HTR-8/SVneo (cell line): ENCODE measurements at places on chromosomes 16 and 17.
A peak's percentile ranks its signal among the peaks of the same experiment; 100 is the strongest.

- no peak for DNase-seq
These were observed 18.4 kb upstream of the ITGA3 start for GRCh38 chr17:50037321-50038107.

GRCh38 chr17:40303708-40304551, 5.0 kb upstream of the RARA start:
- DNase-seq = no peak

GRCh38 chr16:50974438-50975036, 176.5 kb downstream of the SALL1 start:
- DNase-seq = no peak

DNA sequence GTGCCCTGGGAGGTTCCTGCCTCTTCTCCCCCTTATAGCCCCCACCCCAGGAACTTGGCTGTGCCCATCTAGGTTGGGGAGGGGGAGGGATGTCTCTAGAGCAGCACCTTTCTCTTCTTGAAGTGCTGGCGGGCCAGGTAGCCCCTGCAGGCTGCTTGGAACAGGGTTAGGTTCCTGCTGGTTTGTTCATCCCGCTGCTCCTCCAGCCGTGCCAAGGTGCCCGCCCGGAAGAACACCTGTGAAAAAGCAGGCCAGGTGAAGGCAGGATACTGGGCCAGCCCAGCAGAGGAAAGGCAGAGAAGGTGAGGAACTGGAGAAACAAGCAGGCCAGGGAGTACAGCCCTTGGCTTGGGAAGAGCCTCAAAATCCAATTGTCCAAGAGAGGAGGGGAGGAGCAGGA, 56.6 kb downstream of the PIPOX start:
- DNase-seq = no peak

GRCh38 chr17:80655608-80656007, 111.0 kb downstream of the RPTOR start:
- no peak for DNase-seq

- DNase-seq = no peak
These were observed 21.2 kb downstream of the CHMP6 start for GRCh38 chr17:81012574-81013447.

- no peak for DNase-seq
These were observed 8.7 kb downstream of the THRA start for GRCh38 chr17:40071313-40072039.

- no peak for DNase-seq
These were observed 9.1 kb downstream of the TEKT3 start for GRCh38 chr17:15332338-15332737.

GRCh38 chr17:27631411-27631760, 398 bp downstream of the LGALS9 start:
- DNase-seq = no peak

GRCh38 chr16:9874219-9874618, 308.0 kb downstream of the GRIN2A start:
- no peak for DNase-seq

DNA sequence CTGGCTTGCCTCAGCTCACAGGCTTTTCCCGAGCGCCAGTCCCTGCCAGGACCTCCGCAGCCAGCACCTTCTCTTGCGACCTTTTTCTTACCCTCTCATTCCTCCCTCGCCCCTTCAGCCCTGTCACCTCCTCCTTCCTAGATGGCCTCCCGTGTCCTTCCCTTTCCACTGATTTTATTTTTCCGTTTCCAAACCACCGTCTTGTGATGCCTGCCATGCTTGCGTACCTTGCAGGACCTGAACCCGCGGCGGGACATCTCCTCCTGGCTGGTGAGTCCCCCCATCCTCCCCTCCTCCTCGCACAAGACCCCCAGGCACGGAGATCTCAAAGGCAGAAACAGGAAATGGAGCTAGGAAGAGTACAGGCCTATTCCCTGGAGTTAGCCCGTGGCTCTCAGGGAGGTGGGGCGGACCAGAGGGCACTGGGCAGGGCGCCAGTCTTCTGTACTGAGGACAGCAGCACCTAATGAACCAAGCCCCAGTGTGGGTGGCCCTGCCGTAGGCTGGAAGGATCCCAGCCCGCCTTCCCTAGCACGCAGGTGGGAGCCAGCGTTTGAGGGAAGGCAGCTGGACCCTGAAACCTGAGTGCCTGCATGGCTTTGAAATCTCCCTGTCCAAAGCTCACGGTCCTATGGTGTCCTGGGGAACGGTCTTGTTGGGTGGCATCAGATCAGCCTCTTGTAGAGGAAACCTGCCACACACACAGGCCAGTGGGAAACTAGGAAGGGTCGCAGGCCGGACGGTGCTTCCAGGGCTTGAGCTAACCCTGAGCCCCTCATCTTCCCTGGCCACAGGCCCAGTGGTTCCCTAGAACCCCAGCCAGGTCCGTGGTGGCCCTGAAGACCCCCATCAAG, 612 bp downstream of the CISD3 start:
- peak; percentile 68 for DNase-seq

GRCh38 chr16:6528217-6528616, 804.4 kb upstream of the RBFOX1 start:
- DNase-seq = no peak

- no peak for DNase-seq
These were observed 4.2 kb upstream of the GNA13 start for GRCh38 chr17:65060631-65061254.

GRCh38 chr16:71769222-71769621, 39.4 kb downstream of the AP1G1 start:
- DNase-seq = no peak

DNA sequence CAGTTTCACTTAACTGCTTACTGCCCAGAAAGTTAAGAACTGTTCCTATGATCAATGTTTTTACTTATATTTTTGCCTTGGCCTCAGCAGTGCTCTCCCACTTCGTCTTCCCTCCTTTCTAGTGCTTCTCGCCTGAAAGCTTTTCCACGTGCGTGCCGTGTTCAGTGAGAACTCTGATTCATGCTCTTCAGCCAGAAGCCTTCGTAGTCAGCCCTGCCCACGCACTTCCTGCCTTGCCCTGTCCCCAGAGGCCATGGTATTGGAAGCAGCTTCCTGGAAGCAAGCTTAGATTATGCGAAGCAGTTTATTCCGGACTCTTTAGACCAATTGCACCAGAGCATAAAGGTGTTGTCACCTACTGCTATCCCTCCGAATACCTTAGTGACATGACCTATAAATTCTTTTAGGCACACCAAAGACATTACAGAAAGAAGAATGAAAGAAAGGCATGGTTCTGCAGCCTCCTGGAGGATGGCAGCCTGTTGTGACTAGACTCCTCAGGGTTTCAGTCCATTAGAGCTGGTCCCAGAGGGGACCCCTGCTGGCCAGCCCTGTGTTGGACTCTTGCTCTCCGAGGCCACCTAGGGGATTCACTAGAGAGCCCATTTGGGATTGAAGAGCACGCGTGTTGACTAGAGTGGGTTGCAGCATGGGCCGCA, 105.2 kb downstream of the RPTOR start:
- peak; percentile 59 for DNase-seq

DNA sequence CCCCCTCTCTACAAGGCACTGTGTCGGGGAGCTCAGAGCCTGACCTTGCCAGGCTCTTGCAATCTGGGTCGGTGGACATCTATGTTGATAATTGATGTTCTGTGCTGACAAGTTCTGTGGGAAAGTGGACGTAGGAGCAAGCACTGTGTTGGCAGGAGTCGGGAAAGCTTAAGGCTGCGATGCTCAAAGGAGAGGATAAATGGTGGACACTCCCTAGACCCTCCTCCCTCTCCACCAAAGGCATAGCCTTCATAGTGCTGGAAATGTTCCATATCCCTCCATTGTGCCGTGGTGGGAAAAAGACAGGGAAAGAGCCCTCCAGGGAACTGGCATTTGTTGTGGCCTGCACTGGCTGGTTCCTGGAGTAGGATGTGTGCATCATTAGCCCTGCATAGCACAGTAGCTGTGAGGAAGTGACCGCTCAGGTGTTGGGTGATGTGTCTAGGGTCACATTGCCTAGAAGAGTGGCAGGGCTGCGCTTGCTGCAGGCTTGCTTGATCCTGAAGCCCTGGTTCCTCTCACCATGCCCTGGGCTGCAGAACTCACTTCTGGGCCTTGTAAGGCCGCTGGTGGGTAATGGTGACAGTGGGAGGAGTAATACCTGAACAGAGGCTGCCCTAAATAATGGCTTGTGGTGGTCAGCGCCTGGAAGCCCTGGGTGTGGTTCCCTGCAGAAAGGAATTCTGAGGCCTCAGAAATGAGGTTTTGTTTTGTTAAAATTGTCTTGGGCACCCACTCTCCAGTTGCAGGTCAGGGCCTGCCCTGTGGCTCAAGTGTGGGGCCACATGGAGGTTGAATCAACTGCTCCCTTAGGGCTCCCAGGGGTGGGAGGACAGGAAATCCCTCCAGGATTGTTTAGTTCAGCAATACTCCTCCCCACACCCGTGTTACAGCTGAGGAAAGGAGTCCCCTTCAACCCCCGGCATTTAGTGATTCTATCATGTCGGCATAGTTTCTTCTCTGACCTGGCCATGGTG, 62.6 kb downstream of the KSR1 start:
- peak; percentile 53 for DNase-seq

- no peak for DNase-seq
These were observed 207.5 kb downstream of the CDH13 start for GRCh38 chr16:82834151-82834815.

- DNase-seq = no peak
These were observed 7.4 kb downstream of the MAP3K3 start for GRCh38 chr17:63629627-63630026.

DNA sequence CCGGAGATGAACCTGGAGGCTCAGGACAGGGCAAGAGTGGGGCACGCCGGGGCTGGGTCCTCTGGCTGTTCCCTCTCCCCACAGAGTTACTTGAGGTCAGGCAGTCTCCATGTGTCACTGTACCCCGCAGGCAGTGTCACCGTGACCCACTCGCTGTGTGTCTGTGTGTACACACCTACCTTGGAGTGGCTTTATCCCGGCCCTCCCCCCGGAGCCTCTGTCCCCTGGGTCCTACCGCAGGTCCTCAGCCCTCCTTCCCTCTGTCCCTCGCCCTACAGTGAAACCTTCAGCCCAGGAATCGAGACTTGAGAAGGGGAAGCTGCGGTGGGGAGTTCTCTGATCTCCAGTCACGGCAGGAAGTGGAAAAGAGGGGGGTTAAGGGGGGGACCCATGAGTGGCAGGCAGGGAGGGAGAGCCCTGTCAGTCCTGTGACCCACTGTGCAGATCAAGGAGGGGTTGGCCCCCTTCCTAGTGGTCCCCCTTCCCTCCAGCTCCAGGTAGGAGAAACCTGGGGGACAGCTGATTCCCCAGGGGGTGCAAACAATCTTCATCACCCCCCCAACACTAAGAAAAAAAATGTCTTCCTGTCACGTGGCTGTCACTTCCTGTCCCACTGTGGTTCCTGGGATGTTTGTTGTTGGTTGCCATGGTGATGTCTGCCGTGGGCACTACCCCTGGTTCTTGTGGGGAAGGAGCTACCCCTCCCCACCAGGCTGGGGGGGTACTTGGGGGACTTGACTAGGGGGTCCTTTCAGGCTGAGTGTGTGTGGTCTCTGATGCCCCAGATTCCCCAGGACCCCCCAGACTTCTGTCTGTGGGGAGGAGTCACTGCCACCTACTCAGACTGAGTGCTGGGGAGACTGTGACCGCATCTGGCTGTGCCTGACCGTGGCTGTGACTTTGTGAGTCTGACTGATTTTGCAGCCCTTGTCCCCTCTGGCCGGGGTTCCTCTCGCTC, 13.7 kb downstream of the RARA start:
- DNase-seq = peak; percentile 91

DNA sequence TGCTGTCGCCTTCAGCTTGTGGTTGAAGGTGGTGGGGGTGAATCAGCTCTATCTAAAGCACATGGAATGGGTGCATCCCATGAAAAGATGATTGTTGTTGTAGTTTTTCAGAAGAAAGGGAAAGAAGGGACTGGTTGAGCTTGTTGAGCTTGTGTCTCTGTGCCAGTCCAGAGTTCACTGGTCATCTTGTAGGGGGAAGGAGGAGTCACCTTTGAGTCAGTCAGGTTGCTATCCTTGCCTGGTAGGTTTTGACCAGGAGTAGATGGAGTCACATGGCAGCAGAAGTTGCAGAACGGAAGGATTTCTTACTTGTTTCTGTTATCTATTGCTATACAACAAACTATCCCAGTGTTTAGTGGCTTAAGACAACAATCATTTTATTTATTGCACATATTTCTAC, 73.3 kb downstream of the PLCG2 start:
- DNase-seq = no peak

DNA sequence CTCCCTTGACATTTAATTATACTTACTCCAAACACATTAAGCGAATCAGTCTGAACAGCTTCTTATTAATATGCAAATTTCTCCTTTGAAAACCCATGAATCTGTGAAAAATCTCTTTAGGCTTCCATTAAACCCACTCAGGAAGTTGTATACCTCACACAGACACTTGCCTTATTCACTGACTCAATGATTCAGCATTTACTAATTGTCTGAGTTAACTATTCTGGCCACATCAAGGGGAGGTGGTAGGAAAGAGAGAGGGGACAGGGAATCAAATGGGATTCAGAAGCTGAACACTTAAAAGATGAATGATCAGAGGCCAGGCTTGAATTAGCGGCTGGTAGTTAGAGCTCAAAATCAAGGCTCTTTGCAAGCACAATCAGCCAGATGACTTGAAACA, 70.0 kb downstream of the HS3ST3A1 start:
- DNase-seq = no peak

DNA sequence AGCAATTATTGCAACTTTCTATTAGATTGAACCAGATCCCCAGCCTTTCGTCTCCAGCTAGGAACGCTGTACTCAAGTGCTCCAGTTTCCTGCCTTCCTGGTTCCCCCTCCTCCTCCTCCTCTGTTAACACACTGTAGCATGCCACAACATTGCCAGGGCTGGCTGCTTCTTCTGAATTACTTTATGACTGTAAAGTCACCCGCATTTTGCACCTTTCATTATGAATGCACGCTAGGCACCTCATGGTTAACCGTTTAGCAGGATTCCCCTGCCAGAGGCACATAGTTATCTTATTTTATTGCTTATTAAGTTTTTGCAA, 4.5 kb downstream of the ZNF423 start:
- DNase-seq = no peak

- no peak for DNase-seq
These were observed 189.9 kb downstream of the ZFHX3 start for GRCh38 chr16:72857834-72858664.

DNA sequence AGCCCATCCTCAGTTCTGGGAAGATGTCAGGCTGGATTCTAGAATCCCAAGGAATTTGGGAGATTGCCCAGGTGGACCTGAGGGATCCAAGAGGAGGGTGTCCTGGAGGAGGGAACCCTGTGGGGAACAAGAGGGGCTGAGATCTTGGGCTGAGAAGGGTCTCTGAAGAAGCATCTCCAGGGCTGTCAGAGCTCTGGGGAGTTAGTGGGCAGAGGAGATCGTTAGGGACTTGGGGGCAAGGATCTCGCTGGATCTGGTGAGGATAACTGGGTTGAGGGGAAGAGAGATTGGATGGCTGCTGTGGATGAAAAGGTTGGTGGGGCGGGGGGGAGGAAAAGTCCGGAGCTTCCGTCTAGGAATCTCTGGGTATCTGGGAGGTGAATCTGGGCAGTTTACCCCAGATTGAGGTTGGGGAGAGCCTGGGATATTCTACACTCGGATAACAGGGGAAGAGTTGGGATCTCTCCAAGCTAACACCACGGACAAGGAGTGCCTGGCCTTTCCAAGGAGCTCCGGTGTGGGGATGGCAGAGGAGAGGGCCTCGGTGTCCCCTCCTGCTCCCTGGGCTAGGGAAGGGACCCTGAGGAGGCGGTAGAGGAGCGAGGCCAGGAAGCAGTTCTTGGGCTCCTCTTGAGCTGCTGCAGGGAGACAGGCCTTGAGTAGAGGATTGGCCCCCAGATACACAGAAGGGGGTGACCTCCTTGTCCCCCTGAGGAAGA, 1.7 kb downstream of the FBXL19 start:
- no peak for DNase-seq
